ENCODE measurements at places on chromosomes 7 and 10.
A peak's percentile ranks its signal among the peaks of the same experiment; 100 is the strongest.

DNA sequence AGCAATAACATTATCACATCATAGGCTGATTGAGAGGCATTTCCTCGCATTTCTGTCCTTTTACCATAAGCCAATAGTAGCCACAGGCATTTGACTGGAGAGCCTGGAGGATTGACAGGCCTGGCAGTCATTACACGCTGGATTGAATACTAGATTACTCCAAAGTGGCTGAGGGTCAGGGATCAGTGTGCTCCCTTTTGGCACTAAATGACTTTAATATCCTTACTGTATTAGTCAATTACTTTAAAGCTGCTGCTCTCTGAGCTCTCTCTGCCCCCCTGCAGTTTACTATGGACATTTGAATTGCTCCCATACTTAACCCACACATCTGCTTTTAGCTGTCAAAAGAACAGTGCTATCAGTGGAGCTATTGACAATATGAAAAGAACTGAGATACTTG, 302.0 kb downstream of the TFEC start:
- no peak for DNase-seq

- no peak for DNase-seq
Observed at GRCh38 chr7:136167991-136168390, 190.8 kb upstream of the MTPN start.

DNA sequence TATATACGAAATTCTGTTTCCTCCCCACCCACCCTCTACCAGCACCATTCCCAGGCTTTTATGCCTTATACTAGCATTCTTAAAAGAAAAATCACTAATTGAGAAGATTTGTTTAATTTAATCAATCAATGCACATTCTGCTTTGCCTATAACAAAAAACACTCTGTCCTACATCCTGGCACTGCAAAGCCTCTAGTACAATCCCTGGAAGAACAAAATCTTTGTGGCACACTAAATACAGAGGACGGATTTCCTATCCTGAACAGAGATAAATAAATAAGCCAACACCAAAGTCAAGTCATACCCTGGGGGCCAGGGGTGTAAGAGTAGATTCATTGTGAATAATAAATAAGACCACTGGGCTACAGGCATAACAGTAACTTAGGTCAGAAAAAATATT, 34.3 kb downstream of the USP54 start:
- no peak for DNase-seq

DNA sequence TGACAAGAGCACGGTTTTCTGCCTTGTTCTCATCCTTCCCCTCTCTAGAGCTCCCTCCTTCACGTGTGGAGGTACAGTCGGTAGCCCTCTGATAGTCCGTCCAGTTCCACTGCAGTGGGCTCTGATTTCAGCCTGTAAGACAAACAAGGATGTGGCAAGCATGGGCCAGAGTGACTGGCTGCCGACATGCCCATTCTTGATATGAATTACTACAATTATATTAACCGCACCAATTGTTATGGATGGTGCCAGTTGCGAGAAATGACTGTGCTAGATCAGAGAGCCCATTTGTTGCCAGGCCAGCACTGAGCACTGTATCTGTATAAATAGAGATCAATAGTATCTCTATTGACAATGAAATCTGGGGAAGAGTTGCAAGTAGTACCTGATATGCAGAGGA, 146.6 kb downstream of the CHN2 start:
- DNase-seq, result no peak

GRCh38 chr10:47019155-47020145, 108.2 kb downstream of the PTPN20 start:
- DNase-seq, result no peak

DNA sequence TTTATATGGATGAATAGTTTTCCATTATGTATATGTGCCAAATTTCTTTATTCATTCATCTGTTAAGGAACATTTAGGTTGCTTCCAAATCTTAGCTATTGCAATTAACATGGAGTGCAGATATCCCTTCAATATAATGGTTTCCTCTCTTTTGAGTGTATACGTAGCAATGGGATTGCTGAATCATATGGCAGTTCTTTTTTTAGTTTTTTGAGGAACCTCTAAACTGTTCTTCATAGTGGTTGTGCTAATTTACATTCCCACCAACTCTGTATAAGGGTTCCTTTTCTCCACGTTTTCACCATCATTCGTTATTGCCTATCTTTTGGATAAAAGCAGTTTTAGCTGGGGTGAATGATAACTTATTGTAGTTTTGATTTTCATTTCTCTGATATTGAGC, 46.5 kb downstream of the FAS start:
- DNase-seq, result no peak

DNA sequence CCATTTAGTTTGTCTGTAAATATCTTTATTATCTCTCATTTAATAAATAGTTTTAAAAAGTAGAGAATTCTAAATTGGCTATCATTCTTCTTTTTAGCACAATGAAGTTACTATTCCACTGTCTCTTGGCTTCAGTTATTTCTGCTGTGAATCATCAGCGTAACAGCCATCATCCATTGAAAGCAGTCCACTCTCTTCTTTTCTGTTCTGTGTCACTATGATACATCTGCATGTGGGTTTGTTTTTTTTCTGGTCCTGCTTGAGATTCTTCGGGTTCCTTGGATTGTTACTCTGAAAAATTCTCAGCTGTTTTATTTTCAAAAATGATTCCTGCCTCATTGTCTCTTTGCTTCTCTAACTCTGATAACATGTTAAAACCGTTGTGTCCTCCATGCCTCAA, 52.5 kb downstream of the CSGALNACT2 start:
- peak; percentile 62 for DNase-seq

- DNase-seq, result peak; percentile 80
Observed at GRCh38 chr10:125060826-125061556, 99.4 kb downstream of the CTBP2 start.

DNA sequence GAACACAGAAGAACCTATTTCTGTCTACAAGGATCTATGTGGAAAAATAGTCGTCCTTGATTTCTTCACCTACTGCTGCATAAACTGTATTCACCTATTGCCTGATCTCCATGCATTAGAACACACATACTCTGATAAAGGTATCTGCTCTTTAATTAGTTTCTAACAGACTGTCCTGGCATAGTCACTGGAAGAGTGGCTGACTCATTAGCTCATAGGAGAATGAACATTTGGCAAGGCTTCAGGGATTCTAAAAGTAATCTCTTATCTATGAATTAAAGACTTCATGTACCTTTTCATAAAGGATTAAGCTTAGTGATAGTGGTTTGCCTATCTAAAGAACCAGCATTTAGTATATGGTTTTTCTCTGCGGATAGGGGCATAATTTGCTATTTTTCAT, 4.1 kb downstream of the NHLRC2 start:
- peak; percentile 12 for DNase-seq

GRCh38 chr10:50740293-50740648, 535 bp downstream of the ASAH2B start:
- DNase-seq, result peak; percentile 21

GRCh38 chr7:153529100-153529499, 523.1 kb upstream of the DPP6 start:
- no peak for DNase-seq

- DNase-seq, result no peak
Observed at GRCh38 chr7:44965937-44966730, 12.7 kb downstream of the MYO1G start.

- DNase-seq, result no peak
Observed at GRCh38 chr10:110093722-110094121, 85.9 kb downstream of the ADD3 start.

- no peak for DNase-seq
Observed at GRCh38 chr10:7186387-7187018, 224.3 kb downstream of the SFMBT2 start.

GRCh38 chr10:78435484-78436221, 402.0 kb downstream of the RPS24 start:
- DNase-seq, result no peak

GRCh38 chr10:72267819-72268399, 5.8 kb upstream of the DDIT4 start:
- DNase-seq, result no peak

- DNase-seq, result no peak
Observed at GRCh38 chr10:55033061-55033460, 232.0 kb upstream of the PCDH15 start.

DNA sequence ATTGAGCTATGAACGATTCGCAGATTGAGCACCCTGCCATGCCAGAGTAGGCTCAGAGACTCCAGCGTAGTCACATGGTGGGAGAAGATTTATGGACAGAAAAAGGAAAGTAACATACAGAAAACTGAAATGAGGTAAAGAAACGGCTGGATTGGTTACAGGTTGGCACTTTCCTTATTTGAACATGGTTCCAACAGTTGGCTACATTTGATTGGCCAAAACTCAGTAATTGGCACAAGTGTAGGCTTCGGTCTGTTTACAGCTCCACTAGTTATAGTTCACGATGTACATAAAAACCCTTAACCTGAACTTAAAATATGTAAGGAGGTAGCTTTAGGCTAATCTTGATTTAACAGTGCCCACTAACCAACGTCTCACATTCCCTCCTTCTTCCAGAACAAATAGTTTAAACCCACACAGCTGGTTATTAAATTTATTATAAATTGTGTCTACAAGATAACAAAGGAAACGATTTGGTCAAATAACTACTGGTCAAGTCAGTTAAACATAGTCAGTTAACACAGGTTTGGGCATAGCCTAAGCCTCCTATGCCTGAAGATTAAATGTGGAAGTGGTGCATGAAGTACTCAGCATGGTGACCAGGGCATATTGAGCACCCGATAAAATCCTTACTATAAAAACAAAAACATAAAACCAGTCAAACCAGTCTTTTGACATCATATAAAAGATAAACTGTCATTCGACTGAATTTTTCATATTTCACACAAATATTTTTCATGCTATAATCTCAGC, 17.9 kb upstream of the MTERF1 start:
- no peak for DNase-seq

GRCh38 chr10:56231436-56231835, 129.6 kb downstream of the ZWINT start:
- DNase-seq, result no peak

- DNase-seq, result no peak
Observed at GRCh38 chr10:79246209-79246581, 101.1 kb upstream of the PPIF start.

DNA sequence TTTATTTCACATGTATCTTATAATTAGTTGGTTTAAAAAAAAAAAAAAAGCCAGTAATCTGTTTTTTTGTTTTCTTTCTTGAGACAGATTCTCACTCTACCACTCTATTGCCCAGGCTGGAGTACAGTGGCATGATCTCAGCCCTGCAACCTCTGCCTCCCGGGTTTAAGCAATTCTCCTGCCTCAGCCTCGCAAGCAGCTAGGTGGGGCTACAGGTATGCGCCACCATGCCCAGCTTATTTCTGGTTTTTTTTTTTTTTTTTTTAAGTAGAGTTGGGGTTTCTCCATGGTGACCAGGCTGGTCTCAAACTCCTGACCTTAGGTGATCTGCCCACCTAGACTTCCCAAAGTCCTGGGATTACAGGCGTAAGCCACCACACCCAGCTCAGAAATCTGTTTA, 34.1 kb upstream of the CAPZA2 start:
- no peak for DNase-seq

GRCh38 chr7:55080000-55080623, 61.3 kb downstream of the EGFR start:
- no peak for DNase-seq

DNA sequence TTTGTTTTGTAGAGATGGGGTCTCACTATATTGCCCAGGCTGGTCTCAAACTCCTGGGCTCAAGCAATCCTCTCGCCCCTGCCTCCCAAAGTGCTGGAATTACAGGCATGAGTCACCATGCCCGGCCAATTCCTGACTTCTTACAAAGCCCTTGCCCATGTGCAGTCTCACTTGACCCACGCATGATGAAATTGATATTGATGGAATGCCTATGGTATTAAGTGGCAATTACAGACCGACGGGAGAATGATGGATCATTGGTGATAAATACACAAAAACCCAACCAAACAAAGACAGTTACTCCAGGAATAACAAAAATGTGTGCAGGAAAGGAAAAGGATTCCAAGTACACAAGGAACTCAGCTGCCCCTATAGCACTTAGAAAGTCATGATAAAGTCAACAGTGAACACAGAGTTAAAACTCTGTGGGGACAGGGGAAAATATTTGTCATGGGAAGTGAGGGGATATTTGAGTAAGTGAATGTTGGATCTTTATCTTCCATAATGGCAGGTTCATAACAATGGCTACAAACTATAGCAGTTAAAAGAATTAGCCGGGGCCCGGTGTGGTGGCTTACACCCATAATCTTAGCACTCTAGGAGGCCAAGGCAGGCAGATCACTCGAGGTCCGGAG, 21.6 kb downstream of the HIP1 start:
- peak; percentile 45 for DNase-seq

GRCh38 chr10:58438340-58438871, 53.2 kb downstream of the TFAM start:
- DNase-seq, result no peak

- no peak for DNase-seq
Observed at GRCh38 chr7:148079206-148080080, 511.1 kb upstream of the C7orf33 start.

DNA sequence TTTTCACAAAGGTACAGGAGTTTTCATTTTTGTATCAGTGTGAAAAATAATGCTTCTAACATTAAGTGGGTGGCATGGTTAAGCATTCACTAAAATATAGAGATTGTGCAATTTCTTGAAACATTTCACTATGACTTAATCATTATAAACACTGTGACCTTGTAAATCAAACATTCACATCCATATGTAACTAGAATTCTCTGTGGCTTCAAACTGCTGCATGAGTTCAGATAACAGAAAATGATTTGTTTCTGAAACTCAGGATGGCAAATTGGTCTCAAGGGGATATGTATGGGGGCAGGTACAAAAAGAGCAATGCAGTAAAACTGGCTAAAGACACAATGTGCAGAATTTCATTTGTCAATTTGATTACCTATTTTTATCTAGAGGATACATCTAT, 3.8 kb downstream of the FAM133B start:
- DNase-seq, result peak; percentile 28

DNA sequence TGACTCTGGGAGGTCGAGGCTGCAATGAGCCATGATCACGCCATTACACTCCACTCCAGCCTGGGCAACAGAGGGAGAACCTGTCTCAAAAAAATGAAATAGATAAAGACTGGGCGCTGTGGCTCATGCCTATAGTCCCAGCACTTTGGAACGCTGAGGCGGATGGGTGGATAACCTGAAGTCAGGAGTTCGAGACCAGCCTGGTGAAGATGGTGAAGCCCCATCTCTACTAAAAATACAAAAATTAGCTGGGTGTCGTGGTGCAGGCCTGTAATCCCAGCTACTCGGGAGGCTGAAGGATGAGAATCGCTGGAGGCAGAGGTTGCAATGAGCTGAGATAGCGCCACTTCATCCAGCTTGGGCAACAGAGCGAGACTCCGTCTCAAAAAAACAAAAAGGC, 1.1 kb upstream of the DDX21 start:
- no peak for DNase-seq
